ENCODE measurements at places on chromosomes 13 and 19.
A peak's percentile ranks its signal among the peaks of the same experiment; 100 is the strongest.

DNA sequence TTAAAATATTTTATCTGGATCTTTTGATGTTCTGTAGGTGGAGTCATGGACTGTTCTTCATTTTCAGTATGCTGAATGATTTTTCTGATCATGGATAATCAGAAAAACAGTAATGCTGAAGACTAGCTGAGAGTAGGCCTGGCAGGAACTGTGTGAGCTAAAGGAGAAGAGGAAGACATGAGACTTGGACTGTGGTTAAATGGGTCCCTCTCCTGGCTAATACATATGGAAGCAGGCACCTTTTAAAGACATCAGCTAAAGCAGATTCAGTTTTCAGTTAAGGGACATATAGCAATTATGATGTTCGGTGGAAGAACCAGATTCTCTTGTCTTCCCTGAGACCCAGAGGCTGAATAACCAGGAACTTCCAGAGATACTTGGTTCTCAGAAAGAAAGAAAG lies 169.4 kb downstream of the OLFM4 start:
- H3K4me1 ChIP-seq, result peaks cover 22% of the 10 kb centered on the region
- no peak for DNase-seq
- H3K36me3 ChIP-seq, result no peaks in the 10 kb centered on the region
- no peak overlapping the region for H3K27ac ChIP-seq
- H3K27me3 ChIP-seq, result peaks cover 41% of the 10 kb centered on the region

GRCh38 chr13:43572656-43573360 lies 214.0 kb downstream of the ENOX1 start:
- DNase-seq, result no peak
- peaks cover 6% of the 10 kb centered on the region for H3K4me1 ChIP-seq
- H3K4me3 ChIP-seq, result no peak overlapping the region
- H3K27me3 ChIP-seq, result no peaks in the 10 kb centered on the region
- no peak overlapping the region for H3K27ac ChIP-seq

DNA sequence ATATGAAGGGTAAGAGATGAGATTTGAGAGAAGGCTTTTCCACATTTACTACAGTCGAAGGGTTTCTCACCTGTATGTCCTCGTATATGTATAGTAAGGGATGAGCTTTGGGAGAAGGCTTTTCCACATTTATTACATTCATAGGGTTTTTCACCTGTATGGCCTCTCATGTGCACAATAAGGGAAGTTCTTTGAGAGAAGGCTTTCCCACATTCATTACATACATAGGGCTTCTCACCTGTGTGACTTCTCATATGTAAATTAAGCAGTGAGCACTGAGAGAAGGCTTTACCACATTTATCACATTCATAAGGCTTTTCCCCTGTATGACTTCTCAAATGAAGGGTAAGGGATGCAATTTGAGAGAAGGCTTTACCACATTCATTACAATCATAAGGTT lies 41.8 kb downstream of the ZNF527 start:
- H3K4me1 ChIP-seq, result no peaks in the 10 kb centered on the region
- H3K27me3 ChIP-seq, result no peaks in the 10 kb centered on the region
- peaks cover 73% of the 10 kb centered on the region for H3K36me3 ChIP-seq
- H3K27ac ChIP-seq, result no peak overlapping the region
- DNase-seq, result no peak
- H3K4me3 ChIP-seq, result no peak overlapping the region

DNA sequence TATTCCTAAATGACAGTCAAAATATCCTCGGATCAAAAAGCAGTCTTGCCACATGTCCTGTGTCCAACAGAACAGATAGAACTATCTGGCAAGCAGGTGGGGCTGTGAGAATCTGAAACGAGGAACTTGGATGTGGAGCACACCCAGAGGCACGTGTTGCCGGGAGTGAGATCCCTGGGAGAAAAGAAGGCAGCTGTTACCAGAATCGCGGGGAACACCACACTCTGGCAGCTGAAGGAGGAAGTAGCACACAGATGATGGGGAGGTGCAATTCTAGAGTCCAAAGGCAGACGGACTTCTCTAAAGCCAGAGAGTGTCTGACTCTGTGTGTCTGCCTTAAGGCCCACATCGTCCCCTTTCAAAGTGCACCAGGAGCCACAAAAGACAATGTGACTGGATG lies 22.3 kb downstream of the SLC7A1 start:
- no peak overlapping the region for H3K4me3 ChIP-seq
- peaks cover 45% of the 10 kb centered on the region for H3K4me1 ChIP-seq
- no peaks in the 10 kb centered on the region for H3K27me3 ChIP-seq
- H3K36me3 ChIP-seq, result peaks cover 25% of the 10 kb centered on the region
- no peak for DNase-seq

GRCh38 chr13:51311957-51312520 lies 27.5 kb upstream of the SERPINE3 start:
- H3K27ac ChIP-seq, result no peak overlapping the region
- H3K4me1 ChIP-seq, result peaks cover 10% of the 10 kb centered on the region
- peaks cover 9% of the 10 kb centered on the region for H3K27me3 ChIP-seq
- H3K4me3 ChIP-seq, result no peak overlapping the region

- H3K4me1 ChIP-seq, result peaks cover 4% of the 10 kb centered on the region
- H3K36me3 ChIP-seq, result peaks cover 24% of the 10 kb centered on the region
- DNase-seq, result no peak
- H3K27ac ChIP-seq, result no peak overlapping the region
- no peak overlapping the region for H3K4me3 ChIP-seq
These were observed 6.7 kb upstream of the C13orf46 start for GRCh38 chr13:113980489-113981064.

GRCh38 chr13:74203576-74203975 lies 69.4 kb upstream of the KLF12 start:
- H3K36me3 ChIP-seq, result peaks cover 5% of the 10 kb centered on the region
- H3K27me3 ChIP-seq, result peaks cover 3% of the 10 kb centered on the region
- no peaks in the 10 kb centered on the region for H3K4me1 ChIP-seq
- no peak overlapping the region for H3K4me3 ChIP-seq

DNA sequence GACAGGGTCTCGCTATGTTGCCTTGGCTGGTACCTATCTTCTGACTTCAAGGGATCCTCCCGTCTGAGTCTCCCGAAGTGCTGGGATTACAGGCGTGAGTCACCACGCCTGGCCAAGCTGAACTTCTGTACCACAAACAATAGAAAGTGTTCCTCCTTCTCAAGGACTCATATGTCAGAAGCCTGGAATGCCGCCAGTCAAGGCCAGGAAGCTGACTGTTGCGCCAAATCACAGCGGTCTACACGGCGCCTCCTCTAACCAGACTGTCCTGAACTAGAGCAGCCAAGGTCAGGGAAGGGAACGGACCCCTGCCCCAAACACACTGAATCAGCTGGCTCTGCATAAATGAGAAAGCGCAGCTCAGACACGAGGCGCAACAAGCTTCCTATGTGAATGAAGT lies 14.6 kb downstream of the RAB20 start:
- no peak for DNase-seq
- H3K4me1 ChIP-seq, result peaks cover 21% of the 10 kb centered on the region
- H3K27ac ChIP-seq, result no peak overlapping the region
- H3K27me3 ChIP-seq, result peaks cover 3% of the 10 kb centered on the region
- H3K36me3 ChIP-seq, result peaks cover 37% of the 10 kb centered on the region

- peak; percentile 16 for DNase-seq
- H3K36me3 ChIP-seq, result peaks cover 57% of the 10 kb centered on the region
- peaks cover 28% of the 10 kb centered on the region for H3K4me1 ChIP-seq
- H3K27ac ChIP-seq, result peak overlapping the region; percentile 39
- peaks cover 3% of the 10 kb centered on the region for H3K27me3 ChIP-seq
- no peak overlapping the region for H3K4me3 ChIP-seq
These were observed 126.6 kb upstream of the MCF2L start for GRCh38 chr13:112842343-112842856.

DNA sequence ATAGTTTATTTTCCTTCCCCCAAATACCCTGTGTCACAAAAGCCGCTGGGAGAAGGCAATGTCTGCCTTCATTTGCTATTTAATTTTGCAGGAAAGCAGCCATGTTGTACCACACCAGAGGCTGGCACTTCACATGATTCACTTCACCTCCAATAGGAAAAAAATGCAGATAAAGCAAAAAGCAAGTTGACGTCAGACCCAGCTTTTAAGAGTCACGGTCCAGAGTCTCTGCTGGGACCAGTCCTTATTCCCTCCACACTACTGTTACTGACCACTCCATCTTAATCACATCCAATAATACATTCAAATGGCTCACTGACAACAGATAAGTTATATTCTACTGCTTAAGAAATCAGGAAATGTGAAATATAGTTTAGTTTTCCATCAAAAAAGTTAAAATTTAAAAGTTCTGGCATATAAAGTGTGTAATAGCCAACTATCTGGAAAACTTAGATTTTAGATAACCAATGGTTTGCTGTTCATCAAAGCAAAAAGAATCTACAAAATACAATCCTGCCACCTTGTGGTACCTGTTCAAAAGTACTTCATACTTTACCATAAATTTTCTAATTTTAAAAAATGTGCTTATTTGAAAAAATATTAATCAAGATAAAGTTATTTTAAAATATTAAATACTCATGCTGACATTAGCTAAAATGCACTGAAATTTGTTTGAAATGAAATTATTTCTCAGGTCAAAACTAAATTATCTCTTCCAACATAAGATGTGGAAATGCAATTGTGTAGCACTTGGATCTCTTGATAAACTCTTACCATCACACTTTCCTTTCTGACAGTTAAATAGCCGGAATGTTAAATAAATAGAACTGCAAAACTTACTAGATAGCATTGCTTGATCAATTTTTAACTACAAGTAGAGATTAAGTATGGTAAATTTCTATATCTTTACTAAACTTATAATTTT lies 97.3 kb downstream of the SERP2 start:
- no peak overlapping the region for H3K4me3 ChIP-seq
- DNase-seq, result no peak
- peaks cover 7% of the 10 kb centered on the region for H3K27me3 ChIP-seq
- peaks cover 7% of the 10 kb centered on the region for H3K36me3 ChIP-seq

- H3K27me3 ChIP-seq, result no peaks in the 10 kb centered on the region
- no peak for DNase-seq
These were observed 146.9 kb downstream of the KDM4B start for GRCh38 chr19:5115771-5116202.

GRCh38 chr13:112603641-112604225 lies 15.8 kb upstream of the TUBGCP3 start:
- DNase-seq, result no peak
- H3K4me3 ChIP-seq, result no peak overlapping the region
- peaks cover 14% of the 10 kb centered on the region for H3K4me1 ChIP-seq
- H3K27me3 ChIP-seq, result peaks cover 31% of the 10 kb centered on the region

GRCh38 chr13:64154514-64154913 lies 2738.9 kb upstream of the PCDH20 start:
- peaks cover 2% of the 10 kb centered on the region for H3K27me3 ChIP-seq
- H3K4me1 ChIP-seq, result no peaks in the 10 kb centered on the region
- no peaks in the 10 kb centered on the region for H3K36me3 ChIP-seq
- no peak for DNase-seq
- no peak overlapping the region for H3K27ac ChIP-seq

DNA sequence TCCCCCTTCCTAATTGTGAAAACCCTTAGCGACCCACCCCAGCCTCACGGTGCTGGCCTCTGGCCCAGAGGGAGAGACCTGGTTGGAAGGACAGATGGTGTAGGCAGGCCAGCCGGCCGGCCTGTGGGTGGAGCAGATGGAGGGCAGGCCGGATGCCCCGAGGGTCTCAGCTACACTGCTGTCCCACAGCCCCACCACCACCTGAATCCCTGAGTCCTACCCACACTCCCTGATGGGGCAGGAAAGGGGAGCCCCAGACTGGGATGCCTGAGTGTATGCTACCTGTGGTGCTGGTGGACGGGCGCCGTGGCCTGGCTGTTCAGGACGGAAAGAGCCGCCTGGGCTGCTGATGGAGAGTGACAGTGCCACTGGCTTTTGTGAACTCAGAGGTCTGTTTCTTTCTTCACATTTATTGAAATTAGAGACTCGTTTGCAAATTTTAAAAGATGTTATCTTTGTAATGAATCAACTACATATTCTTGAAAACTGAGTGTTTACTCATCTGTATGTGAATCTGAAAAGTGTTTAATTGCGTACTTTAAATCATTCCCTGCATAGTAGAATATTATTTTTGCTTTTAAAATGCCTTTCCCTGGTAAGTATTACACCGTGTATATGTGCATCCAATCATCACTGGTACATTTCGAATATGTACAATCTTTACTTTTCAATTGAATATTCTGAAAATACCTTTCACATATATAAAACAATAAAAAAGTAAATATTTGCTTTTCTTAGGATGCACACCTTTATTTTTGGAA lies 35.7 kb downstream of the TFDP1 start:
- H3K36me3 ChIP-seq, result peaks cover 68% of the 10 kb centered on the region
- peaks cover 27% of the 10 kb centered on the region for H3K4me1 ChIP-seq
- no peak overlapping the region for H3K27ac ChIP-seq

- DNase-seq, result no peak
- H3K27ac ChIP-seq, result no peak overlapping the region
- no peaks in the 10 kb centered on the region for H3K4me1 ChIP-seq
- peaks cover 31% of the 10 kb centered on the region for H3K36me3 ChIP-seq
- H3K27me3 ChIP-seq, result peaks cover 38% of the 10 kb centered on the region
These were observed 27.3 kb upstream of the MPHOSPH8 start for GRCh38 chr13:19606152-19606551.

- peaks cover 28% of the 10 kb centered on the region for H3K36me3 ChIP-seq
- H3K4me3 ChIP-seq, result no peak overlapping the region
- no peak overlapping the region for H3K27ac ChIP-seq
- peaks cover 10% of the 10 kb centered on the region for H3K4me1 ChIP-seq
- no peaks in the 10 kb centered on the region for H3K27me3 ChIP-seq
These were observed 23.8 kb upstream of the ASF1B start for GRCh38 chr19:14160017-14160703.

DNA sequence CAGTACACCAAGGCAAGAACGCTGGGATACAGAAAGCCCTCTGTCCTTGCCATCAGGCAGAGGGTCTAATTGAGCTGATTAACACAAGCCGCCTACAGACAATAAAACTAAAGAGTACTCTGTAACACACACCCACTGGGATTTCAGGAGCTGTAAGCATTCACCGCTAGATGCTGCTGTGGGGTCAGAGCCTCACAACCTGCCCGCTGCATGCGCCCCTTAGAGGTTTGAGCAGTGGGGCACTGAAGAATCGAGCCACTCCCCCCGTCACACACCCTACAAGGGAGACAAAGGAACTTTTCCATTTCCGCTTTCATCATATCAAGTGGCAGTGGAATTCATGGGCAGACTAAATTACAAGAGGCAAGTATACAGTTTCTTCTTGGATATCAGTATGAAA lies 1080.6 kb downstream of the PCDH17 start:
- peak; percentile 6 for DNase-seq
- H3K36me3 ChIP-seq, result peaks cover 13% of the 10 kb centered on the region
- no peak overlapping the region for H3K27ac ChIP-seq
- H3K4me3 ChIP-seq, result no peak overlapping the region
- no peaks in the 10 kb centered on the region for H3K27me3 ChIP-seq
